ENCODE measurements at places on chromosomes 16 and 17.
A peak's percentile ranks its signal among the peaks of the same experiment; 100 is the strongest.

DNA sequence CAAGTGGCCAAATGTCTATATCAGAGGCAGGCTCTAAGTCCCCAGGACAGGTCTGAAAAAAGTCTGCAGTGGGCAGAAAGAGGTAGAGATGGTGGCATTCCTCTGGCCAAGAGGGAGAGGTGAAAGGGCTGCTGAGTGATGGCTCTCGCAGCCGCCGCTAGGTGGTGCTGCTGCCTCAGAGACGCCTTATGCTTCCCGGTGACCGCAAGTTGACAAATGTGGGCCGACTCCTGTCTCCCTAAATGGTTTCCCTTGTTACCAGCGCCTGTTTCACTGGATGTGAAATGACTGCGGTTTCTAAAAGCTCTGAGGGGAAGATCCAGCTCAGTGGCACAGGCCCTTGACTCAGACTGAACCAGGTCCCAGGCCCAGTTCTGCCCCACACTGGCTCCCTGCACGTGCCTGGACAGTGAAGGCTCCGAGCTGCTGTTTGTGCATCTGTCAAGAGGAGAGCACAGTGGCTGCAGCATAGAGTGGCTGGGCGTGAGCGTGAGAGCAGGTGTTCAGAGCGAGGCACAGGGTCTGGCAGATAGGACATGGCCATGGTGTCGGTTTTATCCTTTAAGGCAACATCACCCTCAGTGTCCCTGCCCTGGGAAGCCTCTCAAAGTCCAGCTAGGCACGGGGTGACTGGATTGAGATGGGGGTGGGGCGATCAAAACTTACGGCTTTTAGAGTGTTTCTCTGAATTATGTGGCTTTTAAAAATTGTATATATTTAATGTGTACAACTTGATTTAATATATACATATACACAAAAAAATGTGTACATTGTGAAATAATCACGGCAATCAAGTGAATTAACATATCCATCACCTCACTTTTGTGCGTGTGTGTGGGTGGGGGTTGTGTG is 19.9 kb downstream of the CLEC16A start:
- peak; percentile 89 for DNase-seq

GRCh38 chr16:77143364-77143763 is 47.6 kb upstream of the MON1B start:
- no peak for DNase-seq

- DNase-seq: no peak
Observed at GRCh38 chr17:8892338-8892690, 24.8 kb upstream of the PIK3R6 start.

DNA sequence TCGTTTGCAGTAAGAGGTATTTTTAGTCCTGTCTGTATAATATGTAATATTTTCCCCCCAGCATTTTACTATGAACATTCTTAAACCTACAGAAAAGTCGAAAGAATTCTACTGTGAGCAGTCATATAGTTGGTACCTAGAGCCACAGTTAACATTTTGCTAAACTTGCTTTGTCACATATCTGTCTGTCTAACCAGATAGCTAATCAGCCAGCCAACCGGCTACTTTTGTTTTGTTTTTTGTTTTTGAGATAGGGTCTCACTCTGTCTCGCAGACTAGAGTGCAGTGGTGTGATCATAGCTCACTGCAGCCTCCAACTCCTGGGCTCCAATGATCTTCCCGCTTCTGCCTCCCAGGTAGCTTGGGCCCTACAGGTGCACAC is 73.3 kb downstream of the ABCC1 start:
- no peak for DNase-seq

- no peak for DNase-seq
Observed at GRCh38 chr17:49333804-49334203, 28.2 kb downstream of the ZNF652 start.

GRCh38 chr16:86946396-86946795 is 368.0 kb downstream of the FOXL1 start:
- DNase-seq: no peak

DNA sequence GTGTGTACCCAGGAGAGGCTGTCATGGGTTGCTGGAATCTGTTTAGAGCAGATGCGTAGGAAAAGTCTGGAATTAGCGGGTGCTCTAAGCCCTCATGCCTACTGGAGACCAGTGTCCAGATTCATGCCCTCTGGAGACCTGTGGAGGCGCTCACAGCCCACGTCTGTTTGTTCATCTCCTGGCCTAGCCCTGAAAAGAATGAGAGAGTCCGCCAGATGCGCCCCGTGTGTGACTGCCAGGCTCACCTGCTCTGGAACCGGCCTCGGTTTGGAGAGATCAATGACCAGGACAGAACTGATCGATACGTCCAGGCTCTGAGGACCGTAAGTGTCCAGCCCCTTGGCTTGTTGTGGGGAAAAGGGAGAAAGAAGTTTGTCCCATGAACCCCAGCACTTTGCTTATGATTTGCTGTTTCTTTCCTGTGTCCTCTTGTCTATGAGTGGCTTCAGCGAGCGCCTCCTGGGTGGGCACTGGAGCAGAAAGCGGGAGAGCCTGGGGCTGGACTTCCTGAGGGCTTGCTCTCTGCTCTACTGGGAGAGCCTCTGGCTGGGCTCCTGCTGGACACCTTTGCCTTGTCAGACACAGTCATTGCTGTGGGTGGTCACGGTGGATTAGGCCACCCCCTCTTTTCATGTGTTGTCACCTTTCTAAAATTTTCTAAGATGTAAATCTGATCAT is 35.3 kb downstream of the PRMT7 start:
- DNase-seq: no peak

GRCh38 chr16:17364319-17365210 is 106.2 kb downstream of the XYLT1 start:
- DNase-seq: peak; percentile 17

DNA sequence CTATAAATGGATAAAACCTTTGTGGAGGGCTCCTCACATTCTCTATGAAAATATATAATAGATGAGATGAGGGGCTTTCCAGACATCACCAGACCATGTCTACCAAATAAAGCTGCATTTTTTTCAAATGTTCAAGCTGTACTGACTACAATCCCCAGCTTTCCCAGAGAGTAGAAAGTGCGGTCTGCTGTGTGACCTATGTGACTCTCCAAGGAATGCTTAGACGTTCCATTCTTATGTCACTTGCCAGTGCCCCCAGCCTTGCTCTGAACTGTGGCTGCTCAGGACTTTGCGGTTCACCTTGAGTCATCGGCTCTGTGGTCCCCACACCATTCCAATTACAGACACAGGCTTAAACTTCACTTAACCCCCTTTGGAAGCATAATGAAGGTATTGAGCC is 47.8 kb upstream of the SCNN1B start:
- DNase-seq: no peak

DNA sequence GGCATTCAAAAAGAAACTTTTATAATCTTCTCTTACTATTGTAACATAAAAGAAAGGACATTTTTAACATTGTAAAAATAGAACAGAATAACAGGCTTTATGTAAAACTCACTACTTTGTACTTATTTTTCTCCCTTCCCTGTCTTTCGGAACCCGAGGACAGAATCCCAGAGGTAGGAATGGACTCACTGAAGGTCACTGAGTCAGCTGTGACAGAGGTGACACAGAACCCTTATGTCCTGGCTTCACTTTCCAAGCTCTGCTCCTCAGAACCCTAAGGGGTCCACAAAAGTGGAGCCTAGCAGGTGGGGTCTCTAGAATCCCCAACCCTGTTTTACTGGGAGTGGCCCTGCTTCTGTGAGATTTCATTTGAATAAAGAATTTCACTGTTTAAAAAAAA is 3.7 kb downstream of the KCTD13 start:
- no peak for DNase-seq

- no peak for DNase-seq
Observed at GRCh38 chr16:77277141-77277540, 77.9 kb downstream of the SYCE1L start.

DNA sequence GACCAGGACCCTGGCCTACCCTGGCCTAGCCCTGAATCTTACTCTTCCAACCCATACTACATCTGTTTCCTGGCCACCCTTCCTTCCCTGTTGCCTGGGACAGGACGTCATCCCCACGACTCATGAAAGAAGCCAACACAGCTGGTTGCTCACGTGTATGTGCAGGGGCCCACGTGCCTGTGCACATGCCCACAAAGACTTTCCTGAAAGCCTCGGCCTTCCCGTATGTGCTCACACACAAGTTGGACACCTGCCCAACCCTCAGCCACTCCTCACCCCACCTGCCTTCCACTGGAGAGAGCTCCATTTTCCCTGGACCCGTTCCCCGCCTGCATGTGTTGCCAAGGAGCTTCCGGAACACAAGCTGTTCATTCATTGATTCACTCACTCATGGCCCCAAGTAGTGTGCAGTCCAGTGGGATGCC is 7.0 kb downstream of the PLXDC1 start:
- peak; percentile 91 for DNase-seq

DNA sequence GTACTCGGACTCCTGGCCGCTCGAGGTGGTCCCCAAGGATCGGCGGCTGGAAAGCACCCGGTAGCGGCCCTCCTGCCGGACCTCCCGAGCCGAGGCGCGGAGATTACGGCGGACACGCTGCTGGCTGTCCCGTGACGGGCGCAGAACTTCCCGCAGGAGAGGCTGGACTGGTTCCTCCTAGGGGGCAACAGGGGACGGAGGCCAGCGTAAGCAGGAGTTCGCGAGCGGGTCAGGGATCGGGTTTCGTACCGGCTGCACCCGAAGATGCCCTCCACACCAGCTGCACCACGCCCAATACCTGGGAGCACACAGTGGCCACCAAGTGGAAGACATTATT is 341 bp downstream of the SLC7A6OS start:
- no peak for DNase-seq

DNA sequence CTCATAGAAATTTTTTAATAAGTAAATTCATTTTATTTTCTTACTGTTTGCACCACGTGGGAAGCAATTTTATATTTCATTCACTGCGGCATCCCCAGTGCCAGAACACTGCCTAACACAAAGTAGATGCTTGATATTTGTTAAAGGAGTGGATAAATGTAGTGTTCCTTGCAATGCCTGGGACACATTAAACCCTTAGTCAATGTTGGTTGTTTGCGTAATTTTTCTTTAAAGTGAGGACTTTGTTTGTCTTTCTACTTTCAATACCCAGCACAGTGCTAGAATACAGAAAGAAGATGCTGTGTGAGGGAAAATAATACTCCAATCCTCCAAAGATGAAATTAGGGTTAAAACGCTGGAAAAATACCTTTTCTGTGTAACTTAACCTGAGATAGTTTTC is 299.3 kb downstream of the MAP2K6 start:
- no peak for DNase-seq

DNA sequence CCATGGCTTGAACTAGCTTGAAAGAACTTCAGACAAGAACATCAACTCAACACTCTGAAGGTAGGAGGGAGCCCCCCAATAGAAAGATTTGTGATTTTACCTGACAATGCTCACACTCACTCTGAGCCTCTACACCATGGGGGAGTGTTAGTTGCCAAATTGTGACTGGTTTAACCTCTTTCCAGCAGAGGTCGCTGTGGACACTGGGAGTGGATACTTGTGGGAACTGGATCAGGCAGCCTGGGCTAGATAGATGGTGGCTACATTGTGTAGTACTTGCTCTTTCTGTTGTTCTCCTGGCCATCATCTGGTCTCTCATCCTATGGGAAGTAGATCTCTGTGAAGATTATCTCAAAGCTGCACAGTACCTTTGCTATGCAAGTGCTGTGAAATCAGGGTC is 2.9 kb downstream of the SMPD3 start:
- peak; percentile 88 for DNase-seq

DNA sequence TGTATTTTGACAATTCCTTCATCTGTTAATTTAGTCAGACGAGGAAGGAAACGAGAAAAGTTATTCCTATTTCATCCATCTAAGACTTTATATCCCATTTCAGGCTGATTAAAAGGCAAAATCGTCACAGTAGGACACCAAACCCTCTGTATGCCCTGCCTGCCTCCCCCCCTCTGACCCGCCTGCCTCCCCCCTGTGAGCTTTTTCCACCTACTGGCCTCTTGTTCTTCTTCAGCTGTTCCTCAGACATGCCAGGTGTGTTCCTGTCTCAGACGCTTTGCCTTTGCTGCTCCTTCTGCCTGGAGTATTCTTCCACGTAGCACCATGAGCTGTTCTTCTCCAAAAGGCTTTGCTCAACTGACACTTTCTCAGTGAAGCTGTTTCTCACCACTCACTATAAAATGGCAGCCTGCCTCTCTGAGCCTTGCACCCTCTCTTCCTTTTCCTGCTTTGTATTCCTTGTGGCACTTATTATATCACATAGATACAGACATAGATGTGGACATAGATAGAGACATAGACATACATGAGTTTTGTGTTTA is 723.4 kb downstream of the MAF start:
- DNase-seq: no peak

- DNase-seq: peak; percentile 46
Observed at GRCh38 chr17:57442914-57443571, 186.7 kb downstream of the MSI2 start.

DNA sequence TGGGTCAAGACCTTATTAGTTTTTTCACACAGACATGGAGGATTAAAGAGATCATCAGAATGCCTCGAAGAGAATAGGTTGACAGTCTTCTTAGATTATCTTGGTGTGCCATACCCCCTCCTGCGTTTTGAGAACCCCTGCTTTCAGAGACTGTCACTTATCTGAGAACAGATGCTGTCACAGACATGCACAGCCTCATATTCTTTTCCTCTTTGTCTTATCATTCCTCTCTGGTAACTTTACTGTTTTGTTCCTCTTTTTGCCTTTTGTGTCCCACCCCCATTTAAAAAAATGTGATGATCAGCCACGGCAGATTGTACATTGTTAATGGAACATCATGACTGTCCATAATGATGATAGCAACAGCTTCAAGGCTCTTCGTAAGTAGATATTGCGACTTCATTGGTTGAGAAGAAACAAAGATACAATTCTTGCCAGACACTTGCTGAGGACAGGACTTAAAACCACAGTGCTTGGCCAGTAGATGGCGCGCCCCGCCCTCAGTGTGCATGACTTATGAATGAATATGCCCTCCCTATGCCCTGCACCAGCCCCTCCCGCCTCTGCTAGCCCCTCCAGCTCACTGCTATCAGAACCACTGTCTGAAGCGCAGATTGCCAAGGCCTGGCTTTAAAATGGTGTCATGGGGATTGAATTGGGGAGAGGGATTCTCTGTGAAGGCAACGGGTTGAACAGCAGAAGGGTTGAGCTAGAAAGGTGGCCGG is 2.6 kb upstream of the PITPNC1 start:
- DNase-seq: peak; percentile 76

Measured in NCI-H1092 treated with DMSO at 0.1 percent for 48 hours (cell line).